ENCODE measurements at places on chromosomes 12 and 14.

DNA sequence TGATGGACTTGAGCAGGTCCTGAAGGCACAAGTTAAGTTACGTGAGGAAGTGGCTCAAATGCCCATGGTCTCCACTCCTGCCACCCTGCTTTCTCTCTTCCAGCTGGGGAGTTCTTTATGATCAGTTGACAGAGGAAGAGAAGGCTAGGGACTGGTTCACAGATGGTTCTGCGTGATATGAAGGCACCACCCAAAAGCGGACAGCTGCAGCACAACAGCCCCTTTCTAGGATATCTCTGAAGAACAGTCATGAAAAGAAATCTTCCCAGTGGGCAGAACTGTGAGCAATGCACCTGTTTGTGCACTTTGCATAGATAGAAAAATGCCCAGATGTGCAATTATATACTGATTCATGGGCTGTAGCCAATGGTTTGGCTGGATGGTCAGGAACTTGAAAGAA is 162.4 kb upstream of the FSCB start:
- no peak for DNase-seq

DNA sequence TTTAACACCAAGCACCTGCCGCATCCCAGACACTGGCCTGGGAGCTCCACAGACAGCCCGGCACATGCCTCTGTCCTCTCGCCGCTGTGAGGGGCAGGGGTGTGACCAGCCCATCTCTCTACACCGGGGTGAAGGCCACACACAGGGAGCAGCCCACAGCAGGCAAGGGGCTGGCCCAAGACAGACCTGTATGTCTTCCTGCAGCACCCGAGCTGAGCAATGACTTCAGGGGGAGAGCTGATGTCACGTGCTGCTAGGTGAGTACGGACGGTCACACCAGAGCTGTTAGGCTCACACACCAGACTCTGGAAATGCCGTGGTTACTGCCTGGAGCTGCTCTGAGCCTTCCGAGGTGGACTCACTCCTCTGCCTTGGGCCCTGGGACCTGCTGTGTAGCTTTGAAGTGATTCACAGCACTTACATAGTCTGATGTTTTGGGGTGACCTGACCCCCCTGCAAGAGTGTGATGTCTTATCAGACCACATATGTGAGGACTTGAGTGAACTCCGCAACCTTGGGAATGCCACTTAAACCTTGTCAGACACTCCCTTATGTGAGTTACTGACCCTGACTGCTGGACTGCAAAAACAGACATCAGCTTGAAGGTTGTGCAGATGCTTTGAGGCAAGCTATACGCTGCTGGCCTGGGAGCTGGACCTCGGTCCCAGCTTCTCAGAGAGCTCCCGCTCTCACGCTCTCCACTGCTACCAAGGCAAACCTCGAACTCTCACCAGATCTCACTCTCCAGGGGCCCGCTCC is 1.8 kb downstream of the XRCC3 start:
- DNase-seq: no peak

DNA sequence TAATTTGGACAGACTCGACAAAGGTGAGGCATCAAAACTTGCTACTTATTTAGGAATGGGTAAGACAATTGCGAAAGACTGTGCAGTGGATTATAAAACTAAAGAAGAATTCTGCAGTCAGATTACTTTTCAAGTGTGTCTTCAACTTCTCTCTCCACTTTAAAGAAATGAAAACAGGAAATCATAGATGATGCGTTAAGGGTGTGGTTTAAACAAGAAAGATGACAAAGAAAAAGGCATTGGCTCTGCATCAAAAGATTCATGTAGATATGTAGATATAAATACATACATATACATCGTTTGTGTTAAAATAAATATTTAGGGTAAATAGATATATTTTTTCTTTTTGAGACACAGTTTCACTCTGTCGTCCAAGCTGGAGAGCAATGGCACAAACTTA is 74.6 kb upstream of the PARP11 start:
- no peak for DNase-seq

- DNase-seq: no peak
Observed at GRCh38 chr14:76574416-76575095, 186.7 kb upstream of the VASH1 start.
